ENCODE measurements at places on chromosomes 6 and 20.

GRCh38 chr6:126804332-126805064 is 314.0 kb upstream of the RSPO3 start:
- DNase-seq: no peak

- DNase-seq: no peak
Measured at GRCh38 chr6:37257320-37257633, 295 bp upstream of the TBC1D22B start.

- DNase-seq: no peak
Measured at GRCh38 chr6:128005009-128005408, 104.2 kb upstream of the THEMIS start.

DNA sequence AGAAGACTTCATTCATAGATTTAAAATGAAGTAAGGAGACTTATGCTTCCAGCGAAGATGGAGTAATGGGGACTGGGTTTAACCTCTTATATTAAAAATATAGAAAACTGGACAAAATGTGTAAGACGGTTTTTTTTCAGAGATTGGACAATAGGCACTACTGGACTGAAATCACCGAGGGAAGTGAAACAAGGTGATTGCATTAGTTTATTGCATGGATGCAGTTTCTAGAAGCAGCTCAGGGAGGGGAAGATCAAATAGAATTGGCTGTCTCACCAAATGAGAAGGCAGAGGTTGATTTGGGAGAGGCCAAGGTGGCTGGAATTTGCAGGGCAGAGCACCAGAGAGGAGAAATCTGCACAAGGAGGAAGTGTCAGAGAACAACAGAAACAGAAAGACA is 162.6 kb downstream of the DNAH8 start:
- no peak for DNase-seq

- no peak for DNase-seq
Measured at GRCh38 chr6:50837589-50838445, 19.1 kb downstream of the TFAP2B start.

DNA sequence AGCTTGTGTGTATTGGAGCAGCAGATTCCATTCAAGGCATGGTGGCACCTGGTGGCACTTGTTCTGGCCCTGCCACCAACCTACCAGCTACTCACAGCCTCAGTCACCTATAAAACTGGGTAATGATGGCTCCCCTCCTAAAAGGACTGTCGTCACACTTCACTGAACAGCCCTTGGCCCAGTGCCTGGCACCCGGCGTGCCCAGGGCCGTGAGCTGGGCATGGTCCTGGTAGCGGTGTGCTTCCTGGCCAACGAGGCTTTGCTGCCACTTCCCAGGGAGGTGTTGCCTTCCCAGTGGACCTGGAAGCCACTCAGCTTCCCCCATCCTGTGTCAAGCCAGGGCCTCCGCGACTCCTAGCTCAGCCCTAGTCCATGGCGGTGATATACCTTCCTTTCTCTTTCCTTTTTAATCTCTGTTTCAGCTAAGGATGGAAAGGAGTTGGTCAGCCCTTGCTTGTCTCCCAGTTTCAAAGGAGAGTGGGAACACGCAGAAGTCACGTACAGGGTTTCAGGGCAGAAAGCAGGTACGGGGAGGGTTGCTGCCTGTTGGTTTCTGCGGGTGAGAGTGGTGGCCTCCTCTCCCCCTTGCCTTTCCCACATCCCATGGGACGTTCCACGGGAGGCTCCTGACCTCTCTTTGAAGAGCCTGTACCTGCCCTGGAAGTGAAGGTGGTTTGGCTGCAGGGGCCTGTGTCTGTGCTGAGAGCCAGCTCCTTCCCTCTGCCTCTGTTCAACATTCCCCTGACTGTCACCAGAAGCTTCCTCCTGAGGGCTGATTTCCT is 25.5 kb downstream of the ENTPD6 start:
- DNase-seq: no peak

GRCh38 chr20:11952639-11953038 is 34.9 kb downstream of the BTBD3 start:
- no peak for DNase-seq

- DNase-seq: no peak
Measured at GRCh38 chr20:58482416-58482815, 32.8 kb downstream of the APCDD1L start.

DNA sequence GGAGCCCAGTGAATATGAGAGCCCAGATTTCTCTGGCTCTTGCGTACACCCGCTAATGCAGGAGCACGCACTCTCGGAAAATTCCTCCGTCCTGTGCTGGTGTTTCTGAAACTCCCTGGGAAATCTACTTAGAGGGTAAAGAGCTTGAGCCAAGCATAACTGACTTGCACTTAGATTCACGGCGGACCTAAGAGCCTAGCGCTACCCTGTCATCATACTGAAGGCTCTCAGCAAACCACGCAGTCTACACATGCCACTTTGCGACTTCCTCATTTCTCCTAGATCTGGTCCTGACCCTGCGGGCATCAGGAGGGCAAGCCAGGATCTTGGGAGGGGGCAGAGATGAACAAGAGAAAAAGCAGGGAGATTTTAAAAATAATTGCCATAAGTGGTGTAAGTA is 324.7 kb downstream of the CD83 start:
- DNase-seq: no peak

GRCh38 chr20:8933381-8933807 is 135.5 kb upstream of the PLCB4 start:
- no peak for DNase-seq

- no peak for DNase-seq
Measured at GRCh38 chr6:43229803-43230620, 731 bp upstream of the DNPH1 start.

GRCh38 chr6:149032599-149033405 is 284.7 kb upstream of the TAB2 start:
- no peak for DNase-seq

DNA sequence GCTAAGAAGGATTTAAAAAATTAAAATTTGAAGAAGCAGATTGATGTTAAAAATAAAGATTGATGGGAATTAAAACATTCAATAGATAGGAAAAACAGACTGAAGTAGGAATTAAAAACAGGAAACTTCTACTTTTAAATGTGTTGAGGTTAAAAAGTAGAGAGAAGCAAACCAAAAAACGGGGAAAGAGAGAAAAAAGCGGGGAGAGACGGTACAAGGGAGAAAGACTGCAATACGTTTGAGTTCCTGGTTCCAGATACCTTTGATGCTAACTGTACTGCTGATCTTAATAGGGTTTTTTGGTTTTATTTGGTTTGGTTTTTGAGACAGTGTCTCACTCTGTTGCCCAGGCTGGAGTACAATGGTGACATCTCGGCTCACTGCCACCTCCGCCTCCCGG is 27.0 kb downstream of the LOC128125822 start:
- DNase-seq: no peak

DNA sequence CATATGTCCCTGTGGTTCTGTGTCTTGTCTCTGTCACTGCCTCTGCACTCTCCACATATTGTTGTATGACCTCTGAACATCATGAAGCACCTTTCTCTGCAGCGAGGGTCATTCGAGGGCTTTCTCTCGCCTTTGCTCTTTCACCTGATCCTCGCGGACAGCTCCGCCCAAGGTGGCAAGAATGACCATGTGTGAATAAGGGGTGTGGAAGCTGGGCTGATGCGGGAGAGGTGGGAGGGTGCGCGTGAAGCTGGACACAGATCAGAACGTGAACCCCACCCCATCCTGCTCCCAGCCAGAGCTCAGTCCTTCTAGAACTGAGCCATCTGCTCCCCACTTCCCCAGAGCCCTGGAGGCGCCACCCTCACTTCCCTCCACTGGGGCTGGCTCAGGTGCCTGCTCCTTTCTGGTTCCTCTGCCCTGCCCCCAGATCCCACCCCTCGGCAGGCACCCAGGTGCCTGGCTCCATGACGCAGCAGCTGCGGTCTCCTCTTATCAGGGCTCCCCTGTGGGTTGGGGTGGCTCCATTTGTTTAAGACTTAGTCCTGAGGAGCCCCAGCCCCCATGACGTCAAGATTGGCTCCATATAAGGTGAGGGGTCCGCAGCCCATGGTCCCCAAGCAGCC is at the start of gene MUCL3:
TSS of gene MUCL3 (plus strand) at position 613 of the 626 bp plus-strand sequence. CDS start 27 bp downstream, outside the sequence.
- DNase-seq: no peak

DNA sequence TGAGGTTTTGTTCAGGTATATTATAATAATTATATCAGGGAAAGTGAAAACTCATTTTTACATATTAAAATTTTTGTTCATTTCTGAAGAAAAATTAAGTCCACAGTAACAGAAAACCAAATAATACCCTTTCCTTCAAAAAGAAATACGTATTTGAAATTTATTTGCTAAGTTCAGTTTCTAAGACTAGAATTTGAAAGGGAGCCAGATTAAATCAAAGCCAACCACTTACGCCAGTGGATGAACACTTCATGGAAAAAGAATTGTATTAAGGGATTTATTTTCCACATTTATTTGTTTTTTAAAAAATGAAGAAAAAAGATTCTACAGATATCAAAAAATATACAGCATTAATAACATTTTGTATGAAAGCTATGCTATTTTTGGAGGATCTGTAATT is 654.4 kb downstream of the EYS start:
- no peak for DNase-seq

GRCh38 chr6:105151644-105152043 is 28.2 kb downstream of the POPDC3 start:
- DNase-seq: no peak

- DNase-seq: no peak
Measured at GRCh38 chr6:150145830-150146229, 3.0 kb downstream of the PPP1R14C start.

DNA sequence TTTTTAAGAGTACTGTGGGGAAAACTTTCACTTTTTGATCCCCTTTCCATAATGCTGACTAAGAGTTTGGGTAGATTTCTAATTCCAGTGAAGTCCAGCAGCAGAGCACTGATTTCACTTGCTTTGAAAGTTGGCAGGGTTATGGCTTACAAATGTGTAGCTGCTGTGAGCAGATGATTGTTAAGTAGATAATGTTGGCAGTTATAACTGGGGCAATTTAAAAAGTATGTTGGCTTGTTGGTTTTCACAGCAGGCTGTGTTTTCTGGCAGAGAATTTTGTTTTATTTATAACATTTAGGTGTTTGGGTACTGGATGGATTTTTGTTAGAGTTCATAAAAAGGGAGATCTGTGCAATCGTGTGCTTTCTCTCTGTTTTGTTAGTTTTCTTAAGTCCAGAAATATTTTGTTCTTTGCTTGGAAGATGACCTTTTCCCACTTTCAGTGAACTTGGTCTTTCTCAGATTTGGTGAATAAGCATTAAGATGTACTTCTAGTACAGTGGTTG is 31.4 kb downstream of the AFDN start:
- DNase-seq: no peak

DNA sequence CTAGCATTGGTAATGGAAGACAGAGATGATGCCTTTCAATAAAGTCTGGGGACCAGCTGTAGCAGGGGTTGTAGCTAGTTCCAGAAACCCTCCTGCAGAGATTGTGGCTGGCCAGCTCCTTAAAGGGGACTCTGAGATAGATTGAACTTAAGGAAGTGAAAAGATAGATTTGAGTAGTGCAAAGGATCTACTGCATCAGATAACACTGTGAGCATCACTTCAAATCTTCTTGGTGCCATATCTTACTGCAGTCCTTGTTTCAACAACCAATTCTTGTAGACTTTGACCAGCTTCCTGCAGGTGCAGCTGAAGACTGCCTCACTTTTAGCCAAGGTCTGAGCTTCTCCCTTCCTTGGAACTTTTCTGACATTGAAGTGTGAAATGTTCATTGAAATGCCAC is 14.8 kb upstream of the CEP162 start:
- no peak for DNase-seq

GRCh38 chr20:24487648-24488047 is 18.2 kb downstream of the SYNDIG1 start:
- DNase-seq: no peak

GRCh38 chr6:129486327-129486726 is 223.7 kb downstream of the ARHGAP18 start:
- DNase-seq: no peak

- DNase-seq: no peak
Measured at GRCh38 chr6:54083287-54083686, 28.0 kb upstream of the MLIP start.
